ENCODE measurements at places on chromosomes 7 and 10.

DNA sequence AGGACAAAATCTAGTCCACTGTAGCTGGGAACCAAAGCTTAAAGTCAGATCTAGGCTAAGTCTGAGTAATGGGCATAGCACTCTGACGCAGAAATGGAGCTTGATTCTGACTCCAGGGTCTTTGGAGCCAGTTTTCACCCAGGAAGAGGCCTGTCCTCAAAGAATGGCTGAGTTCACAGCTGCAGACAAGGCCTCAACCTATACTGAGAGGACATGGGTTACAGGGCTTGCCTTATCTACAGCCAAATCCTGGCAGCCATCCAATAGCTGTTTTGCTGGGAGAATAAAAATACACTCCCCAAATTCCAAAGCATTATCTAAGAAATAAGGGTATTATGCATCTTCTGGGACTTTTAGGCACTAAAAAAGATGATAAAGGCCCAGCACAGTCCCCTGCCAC is 154.8 kb downstream of the RAPGEF5 start:
- no peak for DNase-seq

GRCh38 chr7:69953136-69954067 is 355.1 kb downstream of the AUTS2 start:
- DNase-seq: no peak

- DNase-seq: no peak
Measured at GRCh38 chr7:47332213-47332612, 249.7 kb downstream of the TNS3 start.

GRCh38 chr7:135772639-135773222 is 24.1 kb upstream of the FAM180A start:
- no peak for DNase-seq

DNA sequence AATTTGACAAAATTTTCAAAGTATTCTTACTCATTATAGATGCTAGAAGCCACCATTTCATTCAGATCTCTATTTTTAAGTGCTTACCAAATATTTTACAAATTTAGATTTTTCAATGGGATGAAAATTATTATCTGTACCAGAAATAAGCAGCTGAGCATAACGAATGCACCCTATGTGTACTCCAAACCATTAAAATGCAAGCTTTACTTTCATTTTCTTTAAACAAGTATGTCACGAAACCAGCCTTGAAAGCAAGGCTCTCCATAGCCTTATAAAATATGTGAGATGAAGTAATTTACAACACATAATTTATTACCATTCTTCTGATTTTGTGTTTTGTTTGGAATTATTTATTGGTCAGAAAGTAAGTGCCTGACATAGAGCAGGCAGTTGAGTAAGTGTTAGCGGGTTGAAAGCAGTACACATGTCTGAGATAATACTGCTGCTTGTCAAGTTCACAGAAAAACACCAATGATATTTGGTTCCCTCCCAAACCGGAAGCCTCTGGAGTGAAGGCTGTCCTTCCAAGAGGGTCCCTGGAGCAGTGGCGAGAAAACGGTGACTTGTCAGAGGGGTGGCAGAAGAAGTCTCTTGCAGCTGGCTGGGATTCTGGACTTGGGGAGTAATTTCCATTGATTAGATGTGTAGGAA is 322.7 kb upstream of the PFKP start:
- no peak for DNase-seq

All from central memory CD8-positive, alpha-beta T cell (primary cell).